IMR-90 (cell line): ENCODE measurements at places on chromosomes 12 and 14.
A peak's percentile ranks its signal among the peaks of the same experiment; 100 is the strongest.

GRCh38 chr12:109762673-109763191 lies 49.1 kb downstream of the FAM222A start:
- no peak for DNase-seq

GRCh38 chr14:75715926-75716780 lies 55.1 kb downstream of the TTLL5 start:
- DNase-seq = peak; percentile 98

GRCh38 chr12:75177997-75178396 lies 31.6 kb downstream of the KCNC2 start:
- peak; percentile 95 for DNase-seq

DNA sequence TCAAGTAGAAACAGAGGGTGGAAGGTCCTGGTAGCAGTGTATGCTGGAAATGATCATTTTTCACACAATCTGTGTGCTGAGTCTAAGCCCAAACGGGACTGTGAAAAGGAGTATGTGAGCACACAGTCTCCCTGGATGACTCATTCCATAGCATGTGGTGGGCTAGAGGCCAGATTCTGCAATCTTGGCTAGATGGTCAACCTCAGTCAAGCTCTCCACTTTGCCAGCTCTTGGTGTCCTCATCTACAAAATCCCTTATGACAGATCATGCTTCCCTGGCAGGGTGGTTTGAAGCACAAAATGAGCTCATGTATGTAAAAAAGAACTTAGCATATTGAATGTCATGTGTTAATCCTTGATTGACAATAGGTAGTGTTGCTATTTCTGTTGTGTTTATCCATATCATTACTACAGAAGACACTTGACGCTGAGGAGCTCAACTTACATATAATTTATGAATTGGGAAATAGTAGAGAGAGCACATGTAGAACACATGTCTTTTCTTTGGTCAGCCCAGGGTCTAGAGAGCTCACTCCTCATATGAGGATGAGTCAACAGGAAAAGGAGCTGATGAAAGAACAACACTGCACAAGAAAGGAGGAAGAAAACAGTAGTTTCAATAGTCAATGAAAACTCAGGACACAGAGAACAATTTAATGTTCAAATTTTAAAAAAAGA lies 517.5 kb downstream of the BCL11B start:
- DNase-seq = no peak

DNA sequence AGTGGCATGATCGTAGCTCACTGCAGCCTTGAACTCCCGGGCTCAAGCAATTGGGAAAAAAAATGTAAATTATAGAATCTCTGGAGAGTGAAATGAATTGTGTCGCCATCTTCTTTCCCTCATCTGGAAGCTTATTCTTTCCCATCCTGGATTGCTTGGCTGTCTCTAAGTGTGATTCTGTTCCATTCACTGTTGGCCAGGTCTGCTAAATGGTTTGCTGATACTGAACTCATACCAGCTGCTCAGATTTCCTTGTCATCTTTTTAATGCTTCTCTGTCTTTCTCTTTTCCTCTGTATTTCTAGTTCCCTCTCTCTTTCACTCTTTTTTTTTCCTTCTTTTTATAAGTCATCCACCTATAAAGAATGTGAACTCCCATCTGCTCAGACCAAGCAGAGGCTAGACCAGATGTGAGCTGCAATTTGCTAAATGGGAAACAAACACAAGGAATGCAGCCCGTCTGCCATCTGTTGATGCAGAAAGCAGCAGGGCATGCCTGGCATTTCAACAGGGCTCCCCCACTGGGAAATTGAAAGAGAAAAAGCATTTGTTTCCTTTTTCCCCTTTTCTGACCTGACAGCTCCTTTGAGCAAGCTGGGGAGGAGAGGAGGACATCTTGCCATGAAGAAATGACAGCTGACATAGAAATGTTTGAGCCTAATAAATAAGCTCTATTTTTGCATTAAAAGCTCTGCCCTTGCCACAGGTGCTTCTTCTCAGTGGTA lies 1823.6 kb upstream of the FLRT2 start:
- peak; percentile 6 for DNase-seq

GRCh38 chr12:122486805-122487426 lies 13.8 kb downstream of the ZCCHC8 start:
- no peak for DNase-seq
